Activated CD4-positive, alpha-beta T cell treated with anti-CD3 and anti-CD28 coated beads, Interleukin-2, amount 10 ng/mL, durations not matched to agents 7 days and 5 days (primary cell): ENCODE measurements at places on chromosomes 13 and 19. TPM values are rescaled to one million over a fixed set of nuclear protein-coding genes. Genes with fewer than 3 reads are reported as not detected.

Gene ICAM5
- 0.12 TPM for total RNA-seq

Gene KLK12
- not detected for total RNA-seq

Gene PSG7
- total RNA-seq = not detected

Gene PRR19
- 0.54 TPM for total RNA-seq

Gene DKKL1
- total RNA-seq = not detected

Gene LHB
- total RNA-seq = not detected

Gene COL5A3
- total RNA-seq = 0.57 TPM

Gene ADAMTS10
- total RNA-seq = 10.6 TPM
